Dermis blood vessel endothelial cell (primary cell): ENCODE measurements at places on chromosomes 11 and 22.

DNA sequence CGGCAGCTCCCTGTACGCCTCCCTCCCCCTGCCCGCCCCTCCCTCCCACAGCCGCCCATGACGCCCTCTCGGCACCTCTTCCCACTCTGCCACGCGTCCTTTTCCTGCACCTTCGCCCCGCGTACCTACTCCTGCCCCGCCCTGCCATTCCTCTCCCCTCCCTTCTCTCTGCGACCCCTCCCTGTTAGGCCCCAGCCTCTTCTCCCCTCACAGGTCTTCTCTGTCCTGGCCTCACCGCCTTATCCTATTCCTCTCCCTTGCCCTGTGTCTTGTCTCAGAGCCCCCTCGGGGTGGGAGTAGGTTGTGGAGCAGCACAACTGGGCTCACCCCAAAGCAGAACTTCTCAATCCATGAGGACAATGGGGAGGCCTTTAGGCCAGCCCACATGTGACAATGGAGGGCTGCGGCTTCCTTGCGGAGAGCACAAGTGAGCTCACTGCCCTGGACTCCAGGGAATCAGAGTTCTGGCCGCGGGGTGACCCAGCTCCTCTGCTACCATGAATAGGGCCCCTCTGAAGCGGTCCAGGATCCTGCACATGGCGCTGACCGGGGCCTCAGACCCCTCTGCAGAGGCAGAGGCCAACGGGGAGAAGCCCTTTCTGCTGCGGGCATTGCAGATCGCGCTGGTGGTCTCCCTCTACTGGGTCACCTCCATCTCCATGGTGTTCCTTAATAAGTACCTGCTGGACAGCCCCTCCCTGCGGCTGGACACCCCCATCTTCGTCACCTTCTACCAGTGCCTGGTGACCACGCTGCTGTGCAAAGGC, 539 bp downstream of the SLC35C1 start:
- peak; percentile 74 for DNase-seq

GRCh38 chr11:95650276-95650675, 139.3 kb downstream of the FAM76B start:
- DNase-seq, result no peak

DNA sequence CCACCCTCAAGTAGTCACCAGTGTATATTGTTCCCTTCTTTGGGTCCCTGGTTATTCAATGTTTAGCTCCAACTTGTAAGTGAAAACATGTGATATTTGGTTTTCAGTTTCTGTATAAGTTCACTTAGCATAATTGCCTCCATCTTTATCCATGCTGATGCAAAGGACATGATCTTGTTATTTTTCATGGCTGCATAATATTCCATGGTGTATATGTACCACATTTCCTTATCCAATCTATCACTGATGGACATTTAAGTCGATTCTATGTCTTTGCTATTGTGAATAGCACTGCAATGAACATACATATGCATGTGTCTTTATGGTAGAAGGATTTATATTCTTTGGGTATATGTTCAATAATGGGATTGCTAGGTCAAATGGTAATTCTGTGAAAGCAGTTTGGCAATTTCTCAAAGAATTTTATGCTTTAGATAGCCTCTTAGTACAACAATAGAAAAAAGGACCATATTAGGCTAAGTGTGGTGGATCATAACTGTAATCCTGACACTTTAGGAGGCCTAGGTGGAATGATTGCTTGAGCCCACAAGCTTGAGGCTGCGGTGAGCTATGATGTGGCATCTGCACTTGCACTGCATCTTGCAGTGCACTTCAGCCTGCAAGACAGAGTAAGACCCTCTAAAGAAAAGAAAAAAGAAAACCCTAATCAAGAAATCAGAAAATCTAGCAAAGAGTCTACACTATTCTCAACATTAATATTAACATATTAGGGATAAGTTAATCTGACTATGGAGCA, 468.5 kb upstream of the FAT3 start:
- DNase-seq, result no peak

- DNase-seq, result no peak
These were observed 59.4 kb downstream of the KDM2A start for GRCh38 chr11:67178421-67178820.

DNA sequence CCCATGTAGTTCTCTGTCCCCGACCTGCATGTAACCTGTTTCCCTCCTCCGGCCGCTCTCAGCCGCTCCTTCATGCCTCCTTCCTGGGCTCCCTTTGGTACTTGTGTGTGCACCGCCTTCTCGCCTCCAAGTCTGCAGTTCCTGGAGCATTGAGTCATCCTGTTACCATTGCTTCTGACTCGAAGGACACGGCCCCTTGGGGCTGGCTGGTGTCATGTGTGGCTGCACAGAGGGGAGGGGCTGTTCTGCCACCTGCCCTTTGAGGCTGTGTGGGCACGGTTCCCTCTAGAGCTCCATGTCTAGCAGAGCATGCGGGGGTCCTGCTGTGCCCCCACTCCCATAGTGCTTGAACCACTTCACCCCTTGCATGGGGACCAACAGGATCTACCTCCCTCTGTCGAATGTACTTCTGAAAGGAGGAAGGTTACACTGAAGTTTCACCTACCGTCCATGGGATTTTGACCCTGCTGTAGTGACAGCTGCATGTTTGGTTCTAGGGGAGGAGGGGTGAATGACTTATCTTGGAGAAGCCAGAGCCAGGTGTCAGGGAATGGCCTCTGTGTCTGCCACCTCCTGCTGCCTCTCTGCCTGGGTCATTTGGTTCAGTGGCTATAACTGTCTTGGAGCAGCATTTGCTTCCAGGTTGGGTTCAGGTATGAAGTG, 39.6 kb downstream of the BCR start:
- peak; percentile 69 for DNase-seq

DNA sequence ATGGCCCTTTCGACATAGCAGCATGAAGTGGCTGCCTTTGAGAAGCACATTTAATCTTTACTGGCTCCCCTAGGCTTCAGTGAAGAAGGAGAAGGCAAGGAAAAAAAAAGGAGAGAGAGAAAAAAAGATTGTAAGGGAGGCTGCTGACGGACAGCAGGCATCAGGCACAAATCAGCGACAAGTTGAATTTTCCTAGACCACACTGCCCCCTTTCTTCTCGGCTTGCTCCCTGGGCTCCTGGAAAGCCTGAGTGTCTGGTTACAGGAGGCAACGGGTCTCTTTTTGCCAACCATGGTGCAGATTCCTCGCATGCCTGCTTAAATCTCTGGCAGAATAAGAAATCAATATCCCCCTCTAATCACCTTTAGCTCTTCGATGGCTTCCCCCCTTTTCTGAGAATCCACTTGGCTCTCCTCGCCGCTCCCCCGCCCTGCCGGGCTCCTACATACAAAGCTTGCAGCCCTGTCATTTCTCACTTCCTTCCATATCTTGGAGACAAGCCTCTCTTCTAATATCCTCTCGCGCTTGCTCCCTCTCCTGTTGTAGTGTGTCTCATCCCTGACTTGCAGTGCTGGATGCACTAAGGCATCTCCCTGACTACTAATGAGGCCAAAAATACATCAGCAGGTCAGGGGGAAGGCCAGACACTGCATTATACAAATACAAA, 14.3 kb downstream of the BLID start:
- peak; percentile 61 for DNase-seq

DNA sequence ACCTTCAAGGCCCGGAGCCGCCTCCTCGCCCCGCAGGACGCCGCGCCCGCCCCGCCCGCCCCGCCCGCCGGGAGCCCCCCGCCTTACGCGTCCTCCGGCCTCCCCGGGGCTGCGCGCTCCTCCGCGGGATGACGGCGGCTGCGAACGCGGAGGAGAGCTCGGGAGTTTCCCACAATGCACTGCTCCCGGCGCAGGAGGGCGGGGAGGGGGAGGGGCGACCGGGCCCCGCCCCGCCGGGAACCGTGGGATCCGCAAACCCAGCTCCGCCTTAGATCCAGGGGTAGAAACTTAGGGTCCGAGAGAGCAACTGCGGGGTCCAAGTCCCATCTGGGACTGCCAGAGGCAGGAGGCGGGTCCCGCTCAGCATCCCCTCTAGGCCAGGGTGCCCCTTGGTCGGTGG, at the start of gene CEND1:
Gene CEND1 (minus strand): TSS at position 148 of the 400 bp plus-strand sequence. CDS start 1,514 bp downstream, outside the sequence.
- peak; percentile 36 for DNase-seq

GRCh38 chr11:69662021-69662698, 13.0 kb downstream of the LTO1 start:
- no peak for DNase-seq

- peak; percentile 27 for DNase-seq
These were observed 5.5 kb upstream of the NEAT1 start for GRCh38 chr11:65416841-65417701.

- DNase-seq, result no peak
These were observed 20.6 kb upstream of the OPCML start for GRCh38 chr11:133552938-133553337.

GRCh38 chr22:17891481-17892167, 117.4 kb upstream of the BID start:
- DNase-seq, result peak; percentile 30

DNA sequence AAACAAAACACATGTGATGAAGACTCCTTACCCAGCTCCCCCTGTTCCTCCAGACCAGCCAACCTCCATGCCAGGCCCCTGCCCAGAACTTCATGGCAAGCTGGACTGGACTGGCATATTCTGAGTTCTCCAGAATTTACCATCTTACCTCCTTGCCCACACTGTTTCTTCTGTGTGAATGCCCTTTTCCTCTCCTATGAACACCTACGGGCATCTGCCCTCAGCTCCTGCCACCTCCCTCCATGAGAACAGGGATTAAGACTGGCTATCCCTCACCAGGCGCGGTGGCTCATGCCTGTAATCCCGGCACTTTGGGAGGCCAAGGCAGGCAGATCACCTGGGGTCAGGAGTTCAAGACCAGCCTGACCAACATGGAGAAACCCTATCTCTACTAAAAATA, 6.4 kb upstream of the AIFM3 start:
- DNase-seq, result no peak

DNA sequence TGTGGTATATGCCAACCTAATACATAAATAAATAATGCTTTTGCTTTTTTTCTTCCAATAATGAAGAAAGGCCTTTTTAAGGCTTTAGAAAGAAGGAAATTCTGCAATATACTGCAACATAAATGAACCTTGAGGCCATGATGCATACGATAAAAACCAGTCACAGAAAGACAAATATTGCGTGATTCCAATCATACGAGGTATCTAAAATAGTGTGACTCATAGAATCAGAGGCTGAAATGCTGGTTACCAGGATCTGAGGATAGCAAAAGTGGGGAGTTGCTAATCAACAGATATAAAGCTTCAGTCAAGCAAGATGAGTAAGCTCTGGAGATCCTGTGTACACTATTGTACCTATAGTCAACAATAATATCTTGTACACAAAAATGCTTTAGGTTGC, 24.2 kb downstream of the MS4A6A start:
- no peak for DNase-seq

GRCh38 chr11:65116370-65117205, 913 bp downstream of the ZNHIT2 start:
- DNase-seq, result peak; percentile 60

DNA sequence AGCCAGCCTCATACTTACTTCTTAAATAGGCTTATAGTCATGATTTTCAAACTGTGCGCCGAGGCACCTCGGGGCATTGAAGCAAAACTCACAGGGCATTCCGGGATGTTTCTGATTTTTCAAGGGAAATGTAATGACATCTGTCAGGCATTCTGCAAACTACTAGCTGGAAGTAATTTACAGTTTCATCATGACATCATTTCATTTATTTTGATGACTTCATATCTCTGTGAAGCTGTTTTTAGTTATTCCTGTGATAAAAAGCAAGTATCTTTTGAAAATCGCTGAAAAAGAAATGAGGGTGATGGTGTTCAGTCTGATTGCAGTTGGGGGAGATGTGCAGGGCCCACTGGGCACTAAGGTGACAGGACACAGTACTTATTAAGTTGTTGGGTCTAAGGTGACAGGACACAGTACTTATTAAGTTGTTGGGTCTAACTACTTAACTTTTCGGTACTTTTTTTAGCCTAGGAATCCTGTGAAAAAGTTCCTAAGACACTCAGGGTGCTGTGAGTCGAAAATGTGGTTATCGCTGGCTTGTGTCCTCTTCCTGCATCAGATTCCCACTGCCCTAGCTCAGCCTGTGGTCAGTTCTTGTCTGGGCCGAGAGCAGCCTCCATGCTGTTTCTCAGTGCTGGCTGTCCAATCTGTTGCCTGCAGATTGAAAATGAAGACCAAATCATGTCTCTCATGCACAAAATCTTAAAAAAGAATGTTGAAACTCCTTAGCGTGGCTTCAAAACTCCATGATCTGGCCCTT, 42.6 kb downstream of the APLP2 start:
- no peak for DNase-seq

GRCh38 chr11:130816546-130817329, 99.5 kb downstream of the SNX19 start:
- no peak for DNase-seq

GRCh38 chr11:35214226-35214770, 75.3 kb downstream of the CD44 start:
- peak; percentile 1 for DNase-seq

GRCh38 chr11:45646275-45646927, 19.0 kb downstream of the CHST1 start:
- peak; percentile 66 for DNase-seq

- DNase-seq, result peak; percentile 3
These were observed 524.2 kb upstream of the CHORDC1 start for GRCh38 chr11:90747057-90747456.

DNA sequence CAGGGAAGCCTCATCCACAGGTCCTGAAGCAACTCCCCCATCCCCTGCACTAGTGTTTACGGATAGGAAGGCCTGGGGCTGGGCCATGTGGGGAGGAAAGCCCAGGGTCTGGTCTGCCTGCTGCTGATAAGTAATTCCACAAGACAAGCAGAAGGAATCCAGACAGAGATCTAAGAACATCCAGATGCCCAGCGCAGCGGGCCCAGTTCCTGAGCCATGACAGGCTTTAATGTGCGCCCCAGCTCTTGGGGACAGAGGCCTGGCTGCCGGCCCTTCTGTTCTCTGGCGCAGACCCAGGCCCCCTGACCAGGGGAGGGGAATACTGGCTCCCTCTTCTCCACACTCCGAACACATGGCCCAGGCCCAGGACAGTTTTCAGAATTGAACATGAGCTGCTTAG, 28.8 kb upstream of the ETS1 start:
- DNase-seq, result no peak

GRCh38 chr11:58609723-58610122, 12.7 kb upstream of the CNTF start:
- no peak for DNase-seq

DNA sequence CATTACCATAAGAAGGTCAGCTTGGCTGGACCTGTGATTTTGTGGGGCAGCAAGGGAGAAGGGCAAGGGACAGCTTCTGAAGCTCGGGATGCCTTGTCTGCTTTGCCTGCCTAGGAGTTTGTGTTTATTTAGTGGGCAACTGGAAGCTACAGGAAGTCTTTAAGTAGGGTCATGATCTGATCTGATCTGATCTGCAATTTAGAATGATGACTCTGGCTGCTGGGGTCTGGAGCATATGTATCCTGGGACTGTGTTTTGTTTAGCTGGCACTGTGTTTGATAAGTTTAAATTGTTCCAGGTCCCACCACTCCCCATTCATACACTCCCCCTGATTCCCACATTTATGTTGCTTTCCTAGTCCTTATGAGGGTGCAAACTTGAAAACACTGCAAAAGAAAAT, 47.7 kb upstream of the HTATIP2 start:
- DNase-seq, result no peak
